ENCODE measurements at places on chromosomes 4 and X. TPM values are rescaled to one million over a fixed set of nuclear protein-coding genes. Genes with fewer than 3 reads are reported as not detected.

The PAGE5 gene
- not detected for total RNA-seq

The DACH2 gene
- total RNA-seq: not detected

The PLK4 gene
- 3.5 TPM for total RNA-seq

The HERC6 gene
- 41.1 TPM for total RNA-seq

The ATP2B3 gene
- not detected for total RNA-seq

The ABLIM2 gene
- total RNA-seq: 13.5 TPM

The SPARCL1 gene
- 49.4 TPM for total RNA-seq

GRCh38 chr4:33746979-33747378, 2497.3 kb downstream of the ARAP2 start:
- no peak for DNase-seq

- DNase-seq: no peak
These were observed 188.4 kb upstream of the CLNK start for GRCh38 chr4:10872833-10873517.

GRCh38 chrX:112636288-112636687, 43.5 kb downstream of the LHFPL1 start:
- DNase-seq: no peak

DNA sequence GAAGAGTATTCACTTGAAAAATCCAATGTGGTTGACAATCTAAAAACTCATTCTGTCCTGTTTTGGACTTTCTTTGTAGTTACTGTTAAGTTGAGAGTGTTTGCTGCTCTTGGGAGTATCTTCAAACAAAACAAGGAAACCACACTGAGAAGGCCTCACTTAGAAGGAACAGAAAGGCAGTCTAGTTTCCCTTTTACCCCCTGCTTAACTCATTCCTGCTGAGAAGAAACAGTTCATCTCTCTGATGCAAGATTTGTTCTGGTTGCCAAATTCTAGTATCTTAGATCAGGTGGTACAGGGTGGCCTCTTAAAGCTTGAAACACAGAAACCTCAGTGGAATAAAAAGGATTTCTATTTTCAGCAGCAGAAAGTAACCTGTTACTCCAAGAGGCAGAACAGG, 41.4 kb downstream of the GUCY2F start:
- no peak for DNase-seq

DNA sequence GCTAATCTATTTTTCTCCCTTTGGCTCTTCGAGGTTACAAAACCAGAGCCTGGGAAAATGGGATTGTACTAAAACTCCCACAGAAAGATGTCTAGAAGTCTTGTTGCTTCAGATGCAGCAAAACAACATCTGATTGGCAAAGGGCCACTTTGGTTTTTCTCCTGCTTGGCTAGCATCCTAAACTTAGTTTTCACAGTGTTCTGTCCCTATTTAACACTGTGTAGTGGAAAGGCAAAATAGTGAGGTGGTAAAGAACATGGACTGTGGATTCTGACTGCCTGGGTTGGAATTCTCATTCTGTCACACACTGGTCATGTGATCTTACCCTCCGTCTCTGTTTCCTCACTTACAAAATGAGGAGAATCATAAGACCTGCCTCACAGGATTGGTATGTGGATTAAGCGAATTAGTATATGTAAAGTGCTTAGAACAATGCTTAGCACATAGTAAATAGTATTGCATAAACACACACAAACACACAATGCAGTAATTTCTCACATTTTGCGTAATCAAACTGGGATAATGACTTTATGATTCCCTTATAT, 23.5 kb downstream of the TIGD2 start:
- no peak for DNase-seq

- no peak for DNase-seq
These were observed 25.3 kb upstream of the MTNR1A start for GRCh38 chr4:186580669-186581068.

DNA sequence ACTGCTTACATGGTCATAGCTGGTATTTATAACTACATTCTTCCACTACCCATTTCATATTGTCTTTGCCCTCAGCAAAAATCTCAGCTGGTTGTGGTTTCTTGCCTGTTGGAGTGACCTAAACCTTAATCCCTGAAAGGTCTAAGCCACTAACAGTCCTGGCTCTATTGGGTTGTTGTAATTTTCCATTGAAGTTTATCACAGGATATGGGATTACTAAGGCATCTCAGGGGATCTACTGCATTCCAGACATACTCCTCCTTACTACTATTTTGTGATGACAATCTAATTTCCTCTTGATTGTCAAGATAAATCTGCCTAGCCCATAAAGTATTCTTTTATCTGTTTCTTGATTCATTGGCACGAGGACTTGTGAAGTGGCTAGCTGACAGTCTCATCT, 6.2 kb upstream of the OSTC start:
- DNase-seq: no peak

GRCh38 chrX:130933358-130933757, 30.3 kb upstream of the ENOX2 start:
- no peak for DNase-seq

- DNase-seq: no peak
These were observed 40.8 kb downstream of the PSAPL1 start for GRCh38 chr4:7393601-7394575.

- no peak for DNase-seq
These were observed 2108.9 kb upstream of the TENM3 start for GRCh38 chr4:180134091-180134866.

DNA sequence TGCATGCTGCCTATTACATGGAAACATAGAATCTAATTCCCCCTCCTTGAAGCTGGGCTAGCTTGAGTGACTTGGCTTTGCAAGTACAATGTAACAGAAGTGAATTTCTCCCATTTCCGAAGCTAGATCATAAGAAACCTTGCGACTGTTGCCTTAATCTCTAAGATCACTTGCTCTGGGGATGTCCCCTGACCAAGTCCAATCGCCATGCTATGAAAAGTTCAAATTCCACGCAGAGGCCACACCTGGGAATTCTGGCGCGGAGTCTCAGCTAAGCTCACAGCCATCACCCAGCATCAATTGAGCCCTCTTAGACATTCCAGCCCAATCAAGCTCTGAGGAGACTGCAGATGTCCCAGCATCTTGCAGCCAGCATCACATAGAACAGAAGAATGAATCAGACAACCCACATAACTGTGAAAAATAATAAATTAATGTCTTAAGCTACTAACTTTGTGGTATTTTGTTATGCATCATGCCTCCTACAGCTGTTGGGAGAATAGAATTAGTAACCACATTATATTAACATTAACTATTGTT, 27.0 kb downstream of the GPM6A start:
- no peak for DNase-seq

DNA sequence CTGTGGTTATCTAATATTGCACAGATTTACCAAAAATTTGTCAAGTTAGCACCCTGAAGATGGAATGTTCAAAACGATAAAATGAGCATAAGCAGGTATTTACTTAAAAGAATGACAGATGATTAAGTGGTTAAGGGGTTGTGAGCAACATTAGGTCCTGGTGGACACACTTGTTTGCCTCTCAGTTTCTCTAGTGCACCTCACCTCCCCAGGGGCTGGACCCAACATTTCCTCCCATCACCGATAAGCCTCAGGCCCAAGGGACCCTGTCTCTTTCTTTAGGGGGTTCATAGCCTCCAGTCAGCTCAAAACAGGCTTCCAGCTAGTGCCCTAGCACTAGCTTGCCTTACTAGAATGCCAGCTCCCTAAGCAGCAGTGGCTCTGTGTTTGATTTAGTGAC, 88.0 kb downstream of the ATP11C start:
- no peak for DNase-seq

DNA sequence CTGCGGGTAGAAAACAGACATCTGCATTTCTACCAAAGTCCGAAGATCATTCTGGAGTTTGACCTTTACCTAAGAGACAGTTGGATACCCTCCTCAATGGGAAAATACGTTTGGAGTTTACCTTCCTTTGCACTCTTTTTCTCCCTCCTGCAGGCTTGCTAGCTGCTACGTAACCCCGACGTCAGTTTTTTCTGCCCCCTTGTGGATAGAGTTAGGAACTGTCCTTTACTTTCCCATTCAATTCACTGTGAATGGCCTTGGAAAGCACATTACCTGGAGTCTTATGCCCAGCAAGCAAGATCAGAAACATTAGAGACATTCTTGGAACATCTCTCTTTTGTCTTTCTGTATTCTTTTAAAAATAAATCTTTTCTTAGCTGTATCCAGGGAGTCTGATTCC, 250.7 kb downstream of the NAP1L3 start:
- no peak for DNase-seq

- DNase-seq: no peak
These were observed 39.0 kb downstream of the ENPEP start for GRCh38 chr4:110514889-110515479.

- DNase-seq: no peak
These were observed 12.6 kb upstream of the SLC10A4 start for GRCh38 chr4:48470570-48470969.

GRCh38 chrX:101482296-101482695, 3.0 kb upstream of the ARMCX4 start:
- no peak for DNase-seq

- no peak for DNase-seq
These were observed 153.8 kb upstream of the RAPGEF2 start for GRCh38 chr4:158949099-158949498.

- DNase-seq: no peak
These were observed 129.1 kb upstream of the LDB2 start for GRCh38 chr4:17027495-17027894.

GRCh38 chr4:151323667-151324066, 1.7 kb downstream of the SH3D19 start:
- DNase-seq: no peak

DNA sequence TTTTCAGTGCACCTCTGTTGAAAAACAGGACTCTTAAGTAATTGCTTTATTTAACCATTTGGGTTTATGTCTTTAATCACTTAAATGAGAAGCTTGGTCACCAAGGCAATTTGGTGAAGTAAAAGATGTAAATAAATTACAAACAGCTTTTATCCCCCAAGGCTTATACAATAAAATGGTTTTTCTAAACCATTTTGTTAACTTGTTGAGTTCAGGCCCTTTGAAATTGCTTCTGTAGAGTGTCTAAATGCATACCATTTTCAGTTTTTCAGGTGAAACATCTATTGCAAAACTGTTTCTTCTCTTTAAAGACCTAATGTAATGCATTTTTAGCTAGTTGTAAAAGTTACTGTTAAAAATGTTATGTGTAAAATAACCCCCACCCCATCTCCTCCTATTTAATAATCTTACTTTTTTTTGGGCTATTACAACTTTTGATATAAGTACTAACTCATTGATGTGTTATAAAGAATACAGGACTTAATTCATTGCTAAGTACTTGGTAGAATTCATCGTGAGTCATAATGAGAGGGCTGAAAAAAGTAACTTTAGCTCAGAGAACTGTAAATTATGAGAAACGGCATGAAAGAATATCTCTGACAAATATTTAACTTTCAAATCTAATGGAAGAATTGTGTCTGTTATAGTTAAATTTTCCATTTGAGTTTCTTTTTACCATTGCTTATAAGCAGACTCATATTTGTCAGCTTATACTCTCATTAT, 4.5 kb downstream of the RAPGEF2 start:
- DNase-seq: no peak

Data from esophagus squamous epithelium (tissue), 5 donors.